SW 1271 (cell line): ENCODE measurements at places on chromosomes 7 and 10.

DNA sequence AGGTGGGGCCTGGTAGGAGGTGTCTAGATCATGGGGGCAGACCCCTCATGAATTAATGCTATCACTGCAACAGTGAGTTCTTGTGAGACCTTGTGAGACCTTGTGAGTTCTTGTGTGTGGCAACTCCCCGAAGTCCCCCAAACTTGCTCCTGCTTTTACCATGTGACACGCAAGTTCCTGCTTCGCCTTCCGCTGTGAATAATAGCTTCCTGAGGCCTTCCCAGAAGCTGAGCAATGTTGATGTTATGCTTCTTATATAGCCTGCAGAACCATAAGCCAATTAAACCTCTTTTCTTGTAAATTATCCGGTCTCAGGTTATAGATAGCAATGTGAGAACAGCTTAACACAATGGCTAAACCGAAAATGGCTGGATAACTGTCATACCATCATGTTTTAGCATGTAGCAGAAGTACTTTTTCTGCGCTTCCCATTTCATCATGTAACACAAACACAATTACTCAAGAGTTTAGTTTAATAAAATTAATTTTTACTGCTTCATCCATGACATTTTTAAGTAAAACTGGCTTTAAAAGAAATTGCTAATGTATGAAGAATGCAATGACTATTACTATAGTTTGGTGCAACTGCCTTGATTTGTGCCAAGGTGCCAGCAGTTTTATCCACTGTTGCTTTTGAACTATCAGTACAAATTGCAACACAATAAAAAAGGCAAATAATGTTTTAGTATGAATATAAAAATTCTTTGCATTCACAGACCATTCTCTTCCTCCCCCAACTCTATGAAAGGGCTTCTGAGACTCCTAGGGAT, 87.7 kb upstream of the TMEM168 start:
- DNase-seq: no peak

DNA sequence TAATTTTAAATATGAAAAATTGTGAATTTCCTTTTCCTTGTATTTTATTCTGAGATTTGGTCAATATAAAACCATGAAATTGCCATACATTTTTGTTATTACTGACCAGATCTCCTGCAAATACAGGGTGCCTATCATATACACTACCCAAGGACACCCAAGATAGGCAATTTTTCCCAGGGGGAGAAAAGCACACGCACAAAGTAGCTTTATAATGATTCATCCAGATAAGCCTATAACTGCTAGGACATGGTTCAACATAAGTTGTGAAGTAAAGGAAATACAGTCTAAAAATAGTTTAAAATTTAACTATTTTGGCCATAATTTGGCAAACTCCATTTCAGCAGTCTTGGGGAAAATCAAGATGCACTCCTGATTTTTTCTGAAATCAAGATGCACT, 4.8 kb downstream of the RUFY2 start:
- no peak for DNase-seq

DNA sequence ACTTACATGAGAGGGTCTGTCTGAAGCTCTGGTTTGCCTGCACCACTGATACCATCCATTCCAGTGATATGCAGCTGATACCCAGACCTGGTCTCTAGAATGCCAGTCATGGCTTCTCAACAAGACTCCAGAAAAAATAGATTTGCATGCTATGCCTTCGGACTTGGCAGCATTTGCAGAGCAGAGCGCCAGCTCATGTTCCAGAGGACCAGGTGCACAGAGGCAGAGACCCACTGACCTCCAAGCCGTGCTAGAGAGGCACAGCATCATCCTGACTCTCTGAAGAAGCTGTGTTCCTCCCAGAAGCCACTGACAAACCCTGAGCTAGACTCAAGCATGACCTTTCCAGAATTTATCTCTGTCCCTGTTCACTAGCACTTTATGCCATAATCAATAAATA, 6.9 kb upstream of the PRKAG2 start:
- DNase-seq: no peak

DNA sequence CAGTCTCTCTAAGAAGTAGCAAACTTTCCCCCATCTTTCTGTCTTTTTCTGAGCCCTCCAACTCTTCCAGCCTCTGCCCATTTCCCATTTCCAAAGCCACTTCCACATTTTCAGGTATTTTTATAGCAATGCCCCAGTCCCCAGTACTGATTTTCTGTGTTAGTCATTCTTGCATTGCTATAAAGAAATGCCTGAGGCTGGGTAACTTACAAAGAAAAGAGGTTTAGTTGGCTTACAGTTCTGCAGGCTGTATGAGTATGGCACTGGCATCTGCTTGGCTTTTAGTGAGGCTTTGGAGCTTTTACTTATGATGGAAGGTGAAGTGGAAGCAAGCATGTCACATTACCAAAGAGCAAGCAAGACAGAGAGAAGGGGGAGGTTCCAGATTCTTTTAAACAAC, 17.2 kb downstream of the PLCE1 start:
- DNase-seq: no peak

- no peak for DNase-seq
Observed at GRCh38 chr7:114051871-114052331, 133.1 kb upstream of the PPP1R3A start.

- DNase-seq: no peak
Observed at GRCh38 chr7:44212018-44212417, 11.2 kb downstream of the YKT6 start.

GRCh38 chr10:5613481-5614154, 52.8 kb downstream of the ASB13 start:
- no peak for DNase-seq

- no peak for DNase-seq
Observed at GRCh38 chr7:116483271-116483942, 16.1 kb upstream of the CAV2 start.

GRCh38 chr7:44272456-44272855, 52.9 kb downstream of the CAMK2B start:
- no peak for DNase-seq

- no peak for DNase-seq
Observed at GRCh38 chr10:129971381-129972144, 7.5 kb upstream of the EBF3 start.

GRCh38 chr10:3172081-3172445, 519 bp downstream of the PITRM1 start:
- DNase-seq: no peak

DNA sequence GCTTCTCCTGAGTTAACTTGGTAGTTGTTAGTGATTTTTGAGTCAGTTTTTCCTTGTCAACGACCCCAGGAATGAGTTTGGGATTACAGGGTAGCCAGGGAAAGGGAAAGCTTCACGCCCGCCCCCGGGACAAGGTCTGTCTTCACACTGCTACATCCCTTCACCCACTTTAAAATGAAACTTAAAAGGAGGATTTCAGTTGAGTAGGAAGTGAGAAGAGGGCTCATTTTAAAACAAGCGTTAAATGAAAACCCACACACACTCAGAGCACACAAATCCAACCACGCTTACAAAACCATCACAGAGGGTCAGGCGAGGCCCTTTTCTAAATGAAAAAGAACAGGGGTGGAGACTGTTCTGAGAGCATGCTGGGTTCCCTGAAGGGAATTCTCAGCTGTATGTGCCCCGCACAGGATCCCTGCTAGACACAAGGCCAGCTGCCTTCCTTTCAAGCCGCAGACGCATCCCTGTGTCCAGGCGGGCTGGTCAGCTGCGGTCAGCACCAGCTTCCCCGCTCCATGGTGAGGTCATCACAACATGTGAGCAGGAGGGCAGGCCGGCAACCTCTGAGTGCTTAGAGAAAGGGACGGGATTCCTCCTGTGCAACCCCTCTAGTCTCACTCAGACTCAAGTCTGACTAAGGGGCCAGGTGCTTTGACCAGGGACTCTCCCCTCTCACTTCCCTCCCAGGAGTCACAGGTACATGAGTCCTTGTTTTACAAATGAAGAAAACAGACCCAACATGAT, 111.8 kb downstream of the EGFR start:
- no peak for DNase-seq

GRCh38 chr7:5396999-5397663, 26.5 kb downstream of the TNRC18 start:
- DNase-seq: peak; percentile 94

DNA sequence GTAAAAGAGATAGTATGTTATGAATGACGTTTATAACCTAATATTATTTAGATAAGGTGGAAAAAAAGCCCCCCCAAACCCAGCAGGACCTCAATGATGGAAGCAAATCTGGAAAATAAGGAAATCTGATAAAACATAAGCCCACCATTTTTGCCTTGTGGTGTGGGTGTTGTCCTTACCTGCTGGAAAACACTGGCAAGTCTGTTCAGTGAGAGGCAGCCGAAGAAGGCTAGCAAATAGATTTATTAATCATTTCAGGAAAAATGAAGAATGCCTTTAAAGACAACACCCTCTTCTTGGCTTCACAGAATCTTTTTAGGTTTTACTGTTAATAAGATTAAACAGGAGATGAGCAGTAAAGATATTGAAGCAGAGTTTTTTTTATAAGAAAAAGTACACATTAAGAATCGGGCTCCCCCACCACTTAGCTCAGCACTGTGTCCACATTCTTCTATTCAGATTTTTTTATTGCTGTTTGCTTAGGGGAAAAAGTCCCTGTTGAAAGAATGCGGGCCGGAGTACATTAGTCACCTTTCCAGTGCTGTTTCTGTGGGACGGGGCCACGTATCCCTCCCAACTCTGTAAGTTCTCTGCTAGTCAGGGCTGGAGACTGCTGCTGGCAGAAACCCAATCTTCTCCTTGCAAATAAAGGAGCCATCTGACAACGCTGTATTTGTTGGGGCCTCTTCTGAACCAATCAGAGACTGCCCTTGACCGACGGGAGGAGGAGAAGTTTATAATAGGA, 104.1 kb downstream of the EVX1 start:
- DNase-seq: no peak

GRCh38 chr10:9605231-9605630, 1412.4 kb upstream of the CELF2 start:
- no peak for DNase-seq
